ENCODE measurements at places on chromosomes 5 and 9. TPM values are rescaled to one million over a fixed set of nuclear protein-coding genes. Genes with fewer than 3 reads are reported as not detected.

Gene PLPP1
- total RNA-seq, result 69.8 TPM

Gene ROPN1L
- total RNA-seq, result 0.59 TPM

Gene PCDHB9
- 1.8 TPM for total RNA-seq

Gene KIF4B
- not detected for total RNA-seq

Gene PTCH1
- total RNA-seq, result 3.3 TPM

Gene DAPK1
- total RNA-seq, result 42.7 TPM

GRCh38 chr5:81337803-81338202 lies 36.4 kb downstream of the ZCCHC9 start:
- DNase-seq, result no peak

- peak; percentile 26 for DNase-seq
Measured at GRCh38 chr9:132596200-132596599, 13.8 kb downstream of the BARHL1 start.

DNA sequence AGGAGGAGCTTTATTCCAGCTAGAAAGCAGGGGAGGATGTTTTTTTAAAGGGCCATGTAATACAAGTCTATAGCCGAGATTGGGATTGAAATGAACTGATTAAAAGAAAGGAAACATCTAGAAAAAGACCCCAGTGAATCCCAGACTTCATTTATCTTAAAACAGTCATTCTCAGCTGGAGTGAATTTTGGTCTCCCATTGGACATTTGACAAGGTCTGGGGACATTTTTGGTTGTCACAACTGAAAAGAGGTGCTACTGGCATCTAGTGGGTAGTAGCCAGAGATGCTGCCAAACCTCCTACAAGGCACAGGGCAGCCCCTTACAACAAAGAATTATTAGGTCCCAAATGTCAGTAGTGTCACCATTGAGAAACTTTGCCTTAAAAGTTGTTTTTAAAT lies 16.3 kb upstream of the SPINK4 start:
- DNase-seq, result no peak

- DNase-seq, result peak; percentile 74
Measured at GRCh38 chr5:176883700-176884570, 15.2 kb downstream of the HK3 start.

DNA sequence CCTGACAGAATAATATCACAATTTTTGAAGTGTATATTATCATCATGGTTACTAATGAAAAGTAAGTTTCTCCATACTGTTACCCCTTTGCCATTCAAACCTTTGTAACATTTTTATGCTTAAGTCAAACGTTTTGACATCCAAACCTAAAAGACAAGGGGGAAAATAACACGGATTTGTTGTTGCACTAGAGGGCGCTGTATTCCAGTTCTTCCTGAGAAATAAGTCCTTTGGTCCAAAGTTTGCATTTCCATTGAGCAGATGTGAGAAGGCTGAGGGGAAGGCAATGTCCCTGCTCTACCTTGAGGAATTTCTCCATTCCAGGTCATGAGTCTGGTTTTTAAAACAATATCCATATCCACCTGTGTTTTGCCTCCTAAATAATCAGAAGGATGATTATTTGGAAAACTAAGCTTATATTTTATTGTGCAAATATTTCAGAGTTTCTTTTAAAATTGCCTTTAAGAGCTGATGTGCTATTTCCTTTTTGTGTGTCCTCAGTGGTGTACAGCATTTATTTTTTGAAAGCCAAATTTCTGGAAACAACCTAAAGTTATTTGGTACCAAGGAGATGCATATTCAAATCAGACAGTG lies 9.7 kb downstream of the LECT2 start:
- peak; percentile 54 for DNase-seq

DNA sequence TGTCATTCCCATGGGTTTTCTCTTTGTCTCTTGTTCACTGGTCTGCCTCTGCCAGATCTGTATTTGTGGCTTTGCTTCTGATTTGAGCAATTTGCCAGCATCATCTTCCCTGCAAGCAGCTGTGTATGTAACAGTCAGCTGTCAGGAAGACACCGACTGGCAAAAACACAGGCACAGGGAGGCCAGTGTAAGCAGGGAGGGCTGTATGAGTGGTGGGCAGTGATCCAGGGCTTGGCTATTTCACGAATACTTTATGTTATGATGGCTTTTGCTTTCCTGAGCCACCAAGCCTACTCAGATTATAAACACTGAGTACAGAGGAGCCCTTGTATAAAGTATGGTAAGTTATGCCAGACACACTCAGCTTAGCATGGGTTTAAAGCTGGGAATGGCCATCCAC lies 11.6 kb downstream of the BNIP1 start:
- no peak for DNase-seq

DNA sequence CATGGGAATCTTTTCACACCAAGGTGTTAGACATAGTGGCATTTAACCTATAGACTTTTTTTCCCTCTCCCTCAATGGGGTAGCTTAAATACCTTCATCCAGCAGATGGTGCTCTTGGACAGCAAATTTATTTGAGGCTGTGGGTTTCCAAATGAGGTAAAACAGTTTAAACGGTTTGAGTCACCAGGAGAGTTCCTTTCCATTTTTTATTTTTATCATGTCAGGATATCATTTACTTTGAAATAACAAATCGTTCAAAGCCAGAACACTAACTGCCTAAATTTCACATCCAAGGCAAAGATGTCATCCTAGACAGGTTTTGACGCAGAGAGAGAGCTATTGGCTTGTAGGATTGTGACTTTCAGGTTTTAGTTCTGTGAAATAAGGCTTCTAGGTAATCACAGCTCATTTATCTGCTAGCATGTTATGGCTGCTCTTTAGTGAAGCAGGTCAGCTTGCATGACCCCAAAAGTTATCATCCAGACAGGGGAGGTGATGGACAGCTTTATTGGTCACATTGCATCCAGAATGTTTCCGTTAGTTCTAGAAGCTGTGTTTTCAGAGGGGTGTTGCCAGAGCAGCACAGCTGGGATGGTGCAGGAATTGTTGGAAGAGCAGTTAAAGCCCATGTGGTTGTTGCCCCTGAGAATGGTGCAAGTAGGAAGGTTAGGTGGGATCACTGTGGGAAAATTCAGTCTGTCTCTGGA lies 69.8 kb downstream of the KDM4C start:
- peak; percentile 70 for DNase-seq

DNA sequence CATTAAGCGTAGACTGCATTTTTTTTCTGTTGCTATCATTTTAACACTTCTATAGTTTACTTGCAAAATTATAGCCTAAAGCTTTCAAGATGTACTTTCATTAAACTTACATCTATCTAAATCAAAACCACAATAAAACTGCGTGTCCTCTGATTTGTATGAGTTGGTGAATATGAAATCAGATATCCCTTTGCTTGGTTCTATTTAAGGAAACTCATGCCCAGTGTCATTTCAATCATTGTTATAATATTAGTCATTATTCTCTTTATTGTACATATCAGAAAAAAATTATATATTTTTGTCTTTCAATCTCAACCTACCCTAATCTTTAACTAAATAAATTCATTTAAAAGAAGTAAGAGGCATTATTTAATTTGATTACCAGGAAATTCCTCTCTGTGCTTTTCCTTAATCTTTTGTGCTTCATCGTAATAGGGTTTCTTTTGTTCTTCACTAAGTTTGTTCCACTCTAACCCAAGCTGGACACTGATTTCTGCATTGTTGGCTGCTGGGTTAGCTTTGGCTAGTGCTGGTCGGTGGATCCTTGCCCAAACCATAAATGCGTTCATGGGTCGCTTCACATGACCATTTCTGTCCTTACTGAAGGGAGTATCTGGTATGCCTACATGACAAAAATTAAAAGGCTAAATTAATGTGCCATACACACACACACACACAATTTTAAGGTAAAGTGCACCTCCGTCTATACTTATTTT lies 3.8 kb downstream of the SOX30 start:
- no peak for DNase-seq

DNA sequence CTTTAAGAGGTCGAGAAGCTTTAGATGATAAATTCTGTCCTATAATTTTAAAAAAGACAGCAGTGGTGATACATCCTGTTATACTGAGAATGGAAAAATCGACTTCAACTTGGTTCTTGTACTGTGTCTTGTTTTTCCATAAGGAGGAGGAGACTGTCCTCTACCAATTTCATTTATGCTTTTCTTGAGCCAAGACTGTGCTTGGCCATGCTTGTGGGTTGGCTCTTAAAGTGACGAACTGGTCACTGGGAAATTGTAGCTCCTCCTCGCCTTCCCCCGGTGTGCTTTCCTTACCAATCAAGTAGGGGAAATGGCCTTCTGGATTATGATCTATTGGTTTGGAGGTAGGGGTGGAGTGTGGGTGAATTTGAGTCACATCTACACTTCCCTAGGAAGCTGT lies 67.1 kb upstream of the HSPB3 start:
- DNase-seq, result no peak

GRCh38 chr5:93954421-93955069 lies 213.1 kb upstream of the POU5F2 start:
- DNase-seq, result peak; percentile 5

DNA sequence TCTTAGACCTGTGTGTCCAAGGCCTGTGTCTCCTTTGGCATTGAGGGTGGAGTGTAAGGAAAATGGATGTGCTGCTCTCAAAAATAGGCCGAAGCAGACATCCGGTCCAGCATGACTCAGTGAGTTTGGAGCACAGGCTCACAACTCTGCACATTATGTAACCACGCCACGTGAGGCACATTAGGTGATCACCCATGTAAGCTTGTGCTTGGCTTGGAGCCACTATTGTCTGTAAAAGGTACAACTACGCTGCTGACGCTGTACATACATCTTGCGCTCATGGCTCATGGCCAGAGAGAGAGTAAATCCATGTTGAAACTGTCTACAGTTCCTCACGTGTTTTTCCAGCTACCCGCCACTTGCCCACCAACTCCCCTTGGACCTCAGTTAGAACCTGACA lies 177.5 kb downstream of the PDE4D start:
- DNase-seq, result no peak

GRCh38 chr9:126875756-126876510 lies 15.5 kb downstream of the ZBTB34 start:
- no peak for DNase-seq

GRCh38 chr9:92061184-92061583 lies 54.0 kb downstream of the SPTLC1 start:
- no peak for DNase-seq

GRCh38 chr5:57598756-57599155 lies 116.1 kb upstream of the ACTBL2 start:
- DNase-seq, result peak; percentile 85

DNA sequence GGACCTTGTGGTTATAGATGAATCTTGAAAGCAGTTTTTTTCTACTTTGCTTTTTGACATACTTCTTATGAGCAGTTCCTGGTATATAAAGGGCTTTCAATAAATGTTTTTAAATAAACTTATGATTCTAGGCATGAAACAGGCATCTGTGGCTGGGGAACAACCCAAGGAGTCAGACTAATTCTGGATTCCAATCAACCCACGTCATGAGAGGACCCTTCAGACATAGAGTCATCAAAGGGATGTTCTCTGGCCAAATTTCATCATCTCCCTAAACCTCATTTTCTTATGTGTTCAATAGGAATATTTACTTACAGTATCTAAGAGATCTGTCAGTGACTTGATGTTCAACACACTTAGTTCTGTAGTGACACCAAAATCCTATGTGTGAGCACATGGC lies 243.8 kb upstream of the ZNF462 start:
- DNase-seq, result no peak

DNA sequence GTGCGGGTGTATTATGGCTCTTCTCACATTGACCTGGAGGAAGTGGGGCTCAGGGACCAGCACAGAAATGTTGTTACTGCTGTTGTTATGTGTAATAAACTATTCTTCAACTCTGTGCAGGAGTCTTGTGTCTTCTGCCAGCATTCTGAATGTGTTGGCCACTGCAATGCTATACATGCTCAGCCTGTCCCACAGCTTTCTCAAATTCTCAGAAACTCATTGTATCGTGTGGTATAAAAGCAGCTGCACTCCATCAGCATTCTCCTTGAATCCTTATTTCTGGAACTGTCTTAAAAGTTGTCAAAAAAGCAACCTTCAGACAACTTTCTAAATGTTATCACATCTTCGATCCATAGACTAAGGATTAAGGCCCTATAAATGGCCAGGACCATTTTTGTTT lies 72.0 kb downstream of the ZNF474 start:
- no peak for DNase-seq

GRCh38 chr5:150505041-150505511 lies 2.9 kb upstream of the NDST1 start:
- DNase-seq, result peak; percentile 87

GRCh38 chr5:174570662-174571061 lies 153.7 kb upstream of the MSX2 start:
- DNase-seq, result no peak

- no peak for DNase-seq
Measured at GRCh38 chr9:87499424-87500017, 1.9 kb downstream of the DAPK1 start.

Measured in osteoblast (primary cell).